ENCODE measurements at places on chromosomes 2 and 18. TPM values are rescaled to one million over a fixed set of nuclear protein-coding genes. Genes with fewer than 3 reads are reported as not detected.

DNA sequence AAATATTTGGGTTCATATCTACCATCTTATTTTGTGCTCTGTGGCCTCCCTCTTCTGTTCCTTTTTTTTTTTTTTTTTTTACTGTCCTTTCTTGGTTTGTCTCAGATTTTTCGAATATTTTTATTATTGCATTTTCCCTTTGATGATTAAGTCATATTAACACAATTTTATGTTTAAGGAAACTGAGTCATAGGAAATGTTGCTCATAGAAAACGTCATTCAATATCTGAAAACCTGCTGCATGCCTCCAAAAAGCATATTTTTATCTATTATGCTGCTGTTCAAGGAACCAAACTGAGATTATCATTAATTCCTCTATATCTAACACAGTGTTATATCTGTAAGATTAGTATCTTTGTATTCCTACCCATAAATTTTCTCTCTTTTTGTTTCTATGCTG lies 614.3 kb upstream of the SLC8A1 start:
- no peaks in the 10 kb centered on the region for H3K36me3 ChIP-seq
- no peaks in the 10 kb centered on the region for H3K4me1 ChIP-seq
- no peak overlapping the region for H3K4me3 ChIP-seq
- H3K27ac ChIP-seq = no peak overlapping the region

DNA sequence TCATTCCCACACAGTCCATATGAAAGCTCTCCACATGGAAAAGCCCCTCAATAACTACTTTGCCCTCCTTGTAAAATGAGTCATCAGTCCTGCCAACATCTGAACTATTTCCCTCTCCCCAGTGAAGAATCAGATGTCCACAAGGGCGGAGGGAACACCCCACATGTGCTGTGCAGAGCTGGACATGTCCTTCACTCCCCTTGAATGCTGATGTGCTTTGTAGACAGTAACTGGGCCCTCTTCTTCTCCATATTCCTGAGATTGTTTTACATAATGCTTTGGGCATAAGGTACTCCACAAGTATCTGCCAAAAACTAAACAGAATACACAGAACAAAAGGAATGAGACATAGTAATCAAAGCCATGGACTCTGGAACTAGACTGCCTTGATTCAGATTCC lies 879.4 kb downstream of the BCL11A start:
- no peaks in the 10 kb centered on the region for H3K4me1 ChIP-seq
- no peaks in the 10 kb centered on the region for H3K27me3 ChIP-seq
- no peaks in the 10 kb centered on the region for H3K36me3 ChIP-seq
- DNase-seq = no peak
- H3K27ac ChIP-seq = no peak overlapping the region

- H3K4me3 ChIP-seq = no peak overlapping the region
- H3K27me3 ChIP-seq = no peaks in the 10 kb centered on the region
- H3K27ac ChIP-seq = no peak overlapping the region
- H3K36me3 ChIP-seq = no peaks in the 10 kb centered on the region
- no peaks in the 10 kb centered on the region for H3K4me1 ChIP-seq
Observed at GRCh38 chr2:208579678-208580077, 173.1 kb downstream of the PTH2R start.

The CD8B gene
- 0.75 TPM for total RNA-seq

The RPL37A gene
- total RNA-seq = 1,004 TPM

All from right atrium auricular region (tissue), 2 donors.